NCI-H1694 treated with DMSO at 0.1 percent for 48 hours (cell line): ENCODE measurements at places on chromosomes 4 and X.

DNA sequence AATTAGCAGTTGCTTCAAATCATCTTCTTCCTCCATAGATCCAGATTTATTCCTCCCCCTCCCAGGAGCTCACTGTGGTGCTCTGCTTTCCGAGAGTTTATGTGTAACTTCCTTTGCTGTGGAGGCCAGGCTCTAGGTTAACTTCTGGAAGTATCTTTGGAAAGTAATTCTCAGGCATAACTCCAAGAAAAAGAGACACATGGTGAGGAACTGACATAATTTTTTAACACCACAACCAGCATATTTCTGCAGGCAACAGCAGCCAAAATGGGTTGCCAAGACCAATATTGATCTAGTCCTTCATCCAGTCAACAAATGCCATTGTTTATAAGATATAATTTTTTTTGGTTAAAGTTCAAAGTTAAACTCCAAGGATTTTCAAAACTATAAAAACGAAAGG, 114.5 kb upstream of the RBPJ start:
- no peak for DNase-seq

DNA sequence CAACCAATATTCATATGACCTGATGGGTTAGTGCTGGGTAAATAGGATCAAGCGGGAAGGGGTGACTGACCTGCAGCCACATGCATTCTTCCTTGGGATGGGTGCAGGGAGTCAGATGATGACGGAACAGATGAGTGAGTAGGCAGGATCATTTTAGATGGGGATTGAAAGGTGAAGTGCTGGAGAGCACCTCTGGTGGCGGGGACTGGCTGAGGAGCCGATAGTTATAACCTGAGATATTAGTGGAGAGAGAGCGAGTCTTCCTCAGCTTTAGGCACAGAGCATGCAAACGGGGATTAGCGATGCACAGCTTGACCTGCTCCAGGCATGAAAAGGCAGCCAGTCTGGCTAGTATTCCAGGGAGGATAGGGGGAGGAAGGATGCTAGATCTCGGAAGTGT, 99.1 kb downstream of the AFF1 start:
- DNase-seq = no peak

DNA sequence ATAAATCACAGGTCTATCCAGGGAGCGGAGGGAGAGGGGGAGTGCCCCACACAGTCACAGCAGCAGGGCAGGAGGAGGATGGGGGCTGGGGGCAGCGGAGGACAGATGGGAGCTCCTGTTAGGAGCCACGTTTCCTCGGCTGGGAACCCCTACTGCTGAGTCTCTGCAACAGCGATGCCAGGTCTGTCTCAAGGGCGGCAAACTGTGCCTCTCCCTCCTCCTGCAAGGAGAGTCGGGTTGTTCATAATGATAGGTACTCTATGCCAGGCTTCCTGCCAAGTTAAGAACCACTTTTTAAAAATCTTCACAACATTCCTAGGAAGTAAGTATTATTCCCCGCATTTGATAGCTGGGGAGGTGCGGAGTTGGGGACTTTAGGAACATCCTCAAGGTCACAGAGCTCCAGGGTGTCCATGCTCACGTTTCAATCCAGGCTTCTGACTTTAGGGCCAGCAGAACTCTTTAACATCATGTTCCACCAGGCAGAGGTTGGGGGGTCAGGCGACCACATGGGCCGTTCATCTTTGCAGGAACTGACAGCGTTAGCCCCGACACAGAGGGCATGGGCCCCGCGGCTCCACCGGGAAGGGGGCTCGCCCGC, 98.3 kb upstream of the MAML3 start:
- peak; percentile 82 for DNase-seq

GRCh38 chrX:35786271-35786670, 11.9 kb upstream of the MAGEB16 start:
- DNase-seq = no peak

GRCh38 chr4:120636120-120636630, 286.4 kb downstream of the PRDM5 start:
- no peak for DNase-seq

DNA sequence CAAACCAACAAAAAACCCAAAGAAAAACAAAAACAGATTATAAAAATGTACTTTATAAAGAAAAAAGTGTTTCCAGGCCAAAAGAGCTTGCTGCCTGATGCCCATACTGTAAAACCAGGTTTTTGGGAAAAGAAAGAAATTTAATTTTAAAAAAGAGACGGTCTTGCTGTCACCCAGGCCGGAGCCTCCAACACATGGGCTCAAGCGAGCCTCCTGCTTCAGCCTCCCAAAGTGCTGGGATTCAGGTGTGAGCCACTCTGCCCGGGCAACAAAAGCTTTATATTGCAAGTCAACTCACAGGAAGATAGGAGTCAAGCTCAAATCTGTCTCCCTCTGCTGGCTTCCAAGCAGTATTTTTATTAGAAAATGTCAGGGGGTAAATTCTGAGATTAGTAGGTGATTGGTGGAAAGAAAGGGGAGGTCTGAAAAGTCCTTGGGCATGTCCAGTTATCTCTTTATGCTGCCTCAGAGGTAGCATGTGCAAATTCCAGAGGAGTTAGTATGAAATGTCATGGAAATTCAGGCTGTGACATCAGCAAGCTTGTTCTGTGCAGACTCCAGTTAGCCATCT, 39.4 kb downstream of the MGST2 start:
- no peak for DNase-seq

GRCh38 chr4:87260477-87260876, 40.1 kb upstream of the KLHL8 start:
- DNase-seq = no peak

GRCh38 chrX:18833071-18833731, 125.8 kb downstream of the PPEF1 start:
- DNase-seq = no peak

GRCh38 chr4:182291597-182292270, 48.5 kb downstream of the TENM3 start:
- no peak for DNase-seq

GRCh38 chrX:114162068-114162735, 421.7 kb upstream of the HTR2C start:
- DNase-seq = no peak

DNA sequence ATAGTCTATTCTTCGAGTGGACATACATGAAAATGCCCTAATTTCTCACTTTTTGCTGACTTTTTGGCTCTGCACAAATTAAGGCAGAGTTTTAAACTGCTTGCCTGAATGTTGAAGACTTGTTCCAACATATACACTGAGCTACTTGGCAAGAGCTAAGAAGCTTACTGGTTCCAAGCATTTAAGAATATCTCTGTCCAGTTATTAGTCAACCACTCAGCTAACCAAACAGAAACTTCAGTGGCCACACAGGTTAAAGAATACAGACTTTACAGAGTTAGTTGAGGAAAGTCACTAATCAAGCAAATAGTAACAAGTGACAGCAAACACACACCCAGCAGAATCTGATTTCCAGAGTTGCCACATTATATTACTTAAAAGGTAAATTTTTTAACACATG, 35.5 kb downstream of the AMER1 start:
- DNase-seq = no peak

DNA sequence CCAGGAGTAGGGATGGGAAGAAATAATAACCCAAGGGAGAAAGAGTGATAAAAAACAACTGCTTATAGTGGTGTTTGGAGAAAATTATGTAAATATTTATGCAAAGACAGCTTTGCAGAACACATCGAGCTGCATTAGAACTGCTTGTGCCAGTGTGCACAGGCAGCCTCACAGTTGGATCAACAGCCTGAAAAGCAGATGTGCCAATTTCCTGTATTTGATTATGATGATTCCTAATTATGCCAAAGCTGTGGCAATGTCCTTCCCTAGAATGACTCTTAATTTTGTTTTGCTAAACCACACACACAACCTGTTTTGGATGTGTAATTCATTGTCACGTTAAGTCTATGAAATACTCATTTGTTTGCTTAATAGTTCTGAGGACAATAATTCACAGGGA, 30.6 kb upstream of the ANTXR2 start:
- peak; percentile 58 for DNase-seq

DNA sequence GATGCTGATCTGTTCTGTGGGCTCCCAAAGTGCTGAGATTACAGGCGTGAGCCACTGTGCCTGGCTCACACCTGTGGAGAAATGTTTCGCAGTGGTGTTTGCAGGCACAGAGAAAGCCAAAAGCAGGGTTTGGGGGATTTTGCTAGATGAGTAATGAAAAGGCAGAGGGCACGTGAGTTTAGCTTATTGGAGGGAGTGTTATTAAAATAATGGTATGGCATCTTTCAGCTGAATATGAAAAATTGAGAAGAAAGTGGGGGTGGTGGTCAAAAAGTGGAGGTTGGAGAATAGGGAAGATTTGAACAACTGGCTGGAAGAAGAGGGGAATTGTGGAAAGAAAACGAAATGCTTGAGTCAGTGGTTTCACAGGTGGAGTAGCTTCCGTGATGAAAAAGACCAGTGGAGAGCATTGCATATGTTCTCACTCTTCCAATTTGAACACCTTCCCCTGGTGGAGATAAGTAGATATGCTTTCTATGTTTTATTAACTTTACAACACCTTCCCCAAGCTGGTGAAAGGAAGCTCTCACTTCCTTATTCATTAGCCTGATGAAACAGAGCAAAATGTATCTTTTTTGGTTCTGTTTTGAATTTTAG, 1.1 kb upstream of the CHST7 start:
- no peak for DNase-seq

DNA sequence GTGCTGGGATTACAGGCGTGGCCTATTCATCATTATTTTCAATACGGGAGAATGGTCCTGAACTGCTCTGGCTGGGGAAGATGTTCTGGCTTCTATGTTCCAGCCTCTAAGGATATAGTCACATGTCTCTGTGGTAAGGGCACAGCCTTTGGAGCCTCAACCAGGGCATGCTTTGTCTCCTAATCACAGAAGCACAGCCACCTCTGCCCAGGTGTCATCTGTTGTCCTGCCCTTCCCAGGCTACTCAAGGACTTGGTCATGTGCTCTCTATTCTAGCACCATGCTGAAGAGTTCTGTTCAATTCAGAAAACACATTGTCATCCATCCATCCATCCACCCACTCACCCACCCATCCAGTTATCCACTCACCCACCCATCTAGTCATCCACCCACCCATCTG, 29.5 kb downstream of the ASMTL start:
- no peak for DNase-seq

GRCh38 chr4:34850421-34850820, 1393.9 kb downstream of the ARAP2 start:
- no peak for DNase-seq

DNA sequence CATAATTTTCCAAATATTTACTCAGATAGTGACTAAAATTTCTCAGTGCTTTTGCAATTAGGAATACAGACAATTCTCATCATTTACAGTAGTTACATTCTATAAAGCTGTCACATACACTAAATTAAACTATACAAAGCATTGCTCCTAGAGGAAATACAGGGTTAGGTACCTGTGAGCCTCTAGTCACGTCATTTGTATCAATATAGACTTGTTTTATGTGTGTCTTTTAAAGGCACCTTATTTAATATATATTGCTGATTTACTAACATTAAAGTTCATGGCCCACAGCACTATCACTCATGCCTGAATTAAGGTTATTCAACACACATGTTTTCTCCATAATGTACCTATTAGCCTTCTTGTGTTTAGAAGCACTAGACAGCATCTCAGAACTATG, 78.7 kb downstream of the PABPC4L start:
- DNase-seq = no peak

DNA sequence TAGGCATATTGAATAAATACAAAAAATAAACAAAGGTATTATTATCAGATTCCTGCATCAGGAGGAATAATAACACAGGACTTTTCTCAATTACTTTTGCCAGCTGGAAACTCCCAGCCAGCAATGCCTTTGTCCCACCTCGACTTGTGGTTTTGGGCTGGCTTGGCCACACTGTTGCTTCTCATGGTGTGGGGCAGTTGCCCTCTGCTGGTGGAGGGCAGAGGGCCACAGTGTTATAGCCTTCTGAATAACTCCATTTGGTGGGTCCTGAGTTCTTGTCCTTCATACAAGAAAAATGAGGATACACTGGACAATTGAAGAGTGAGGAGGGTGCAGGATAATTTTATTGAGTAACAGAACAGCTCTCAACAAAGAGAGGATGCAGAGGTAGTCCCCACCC, 1206.0 kb upstream of the ADGRL3 start:
- no peak for DNase-seq

GRCh38 chrX:71439896-71440295, 73.7 kb downstream of the TAF1 start:
- no peak for DNase-seq

GRCh38 chr4:120432301-120432860, 365.7 kb upstream of the MAD2L1 start:
- no peak for DNase-seq

DNA sequence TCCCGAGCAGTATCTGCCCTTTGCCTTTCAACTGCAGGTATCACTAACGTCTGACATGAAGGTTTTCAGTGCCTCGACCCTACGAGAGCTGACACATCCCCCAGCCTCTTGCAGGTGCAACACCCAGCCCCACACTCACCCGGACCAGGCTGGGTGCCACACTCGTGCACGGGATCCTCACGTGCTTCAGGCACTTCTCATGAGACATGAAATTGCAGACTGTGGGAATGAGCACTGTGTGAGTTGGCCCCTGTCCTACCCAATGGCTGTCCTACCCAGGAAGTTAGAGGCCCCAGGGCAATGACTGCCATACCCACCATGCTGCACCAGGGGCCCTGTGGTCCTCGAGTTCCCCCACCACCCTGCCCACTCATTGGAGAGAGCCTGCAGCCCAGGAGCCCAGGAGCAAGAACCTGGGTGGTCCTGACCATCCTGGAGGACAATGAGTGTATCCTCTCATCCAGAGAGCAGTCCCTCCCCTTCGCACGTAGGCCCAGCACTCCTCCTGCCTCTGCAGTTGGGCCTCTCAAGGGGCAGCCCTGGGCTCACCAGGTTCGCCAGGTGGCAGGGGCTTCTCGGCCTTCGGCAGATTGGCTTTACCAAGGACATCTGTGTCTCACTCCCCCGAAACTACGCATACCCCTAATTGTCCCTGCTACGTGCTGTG, 2.4 kb downstream of the DGKQ start:
- DNase-seq = no peak
